Glutamatergic neuron (in vitro differentiated cells): ENCODE measurements at places on chromosomes 2 and 18. TPM values are rescaled to one million over a fixed set of nuclear protein-coding genes. Genes with fewer than 3 reads are reported as not detected.

The STAT4 gene
- total RNA-seq: 0.74 TPM

The STON1 gene
- total RNA-seq: 4.2 TPM

- DNase-seq: no peak
Measured at GRCh38 chr2:23503682-23504081, 118.7 kb downstream of the KLHL29 start.

- peak; percentile 67 for DNase-seq
Measured at GRCh38 chr2:29923110-29923721, 1.8 kb upstream of the ALK start.

GRCh38 chr18:75208155-75208835, 644 bp downstream of the PTGR3 start:
- DNase-seq: peak; percentile 63

DNA sequence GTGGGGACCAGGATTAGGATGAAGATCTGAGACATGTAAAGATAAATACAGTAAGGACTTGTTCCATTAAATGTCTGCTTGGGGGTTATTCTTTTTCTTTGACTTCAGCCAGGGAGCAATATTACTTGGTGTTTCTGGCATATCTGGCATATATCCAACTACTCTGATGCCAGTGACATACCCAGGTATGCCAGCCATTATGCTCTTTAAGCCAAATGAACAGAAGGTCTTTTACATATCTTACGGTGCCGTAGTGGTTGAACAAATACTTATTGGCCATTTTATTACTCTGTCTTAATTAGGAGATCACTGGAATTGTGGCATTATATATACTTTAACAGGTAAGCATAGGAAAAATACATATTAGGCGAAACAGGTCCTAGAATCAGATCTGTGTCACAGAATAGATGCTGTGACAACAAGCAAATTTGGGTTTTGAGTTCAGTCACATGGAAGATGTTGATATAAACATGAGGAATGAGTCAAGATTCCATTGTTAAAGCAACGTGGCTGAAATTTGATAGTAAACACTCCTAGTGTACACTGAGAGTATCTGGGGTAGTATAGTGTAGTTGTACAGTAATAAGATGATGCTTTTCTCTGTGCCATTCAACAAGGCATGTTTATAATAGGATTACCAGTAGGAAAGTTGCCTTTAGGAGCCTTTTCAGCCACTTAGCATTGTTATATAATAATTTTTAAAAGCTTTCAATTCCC, 62.6 kb downstream of the KCTD18 start:
- no peak for DNase-seq
